ENCODE measurements at places on chromosomes 6 and 20.

GRCh38 chr6:90537027-90537426 is 49.8 kb downstream of the MAP3K7 start:
- no peak for DNase-seq

- no peak for DNase-seq
Measured at GRCh38 chr6:63795006-63795405, 159.4 kb downstream of the PHF3 start.

- no peak for DNase-seq
Measured at GRCh38 chr6:169656546-169657283, 45.1 kb downstream of the WDR27 start.

DNA sequence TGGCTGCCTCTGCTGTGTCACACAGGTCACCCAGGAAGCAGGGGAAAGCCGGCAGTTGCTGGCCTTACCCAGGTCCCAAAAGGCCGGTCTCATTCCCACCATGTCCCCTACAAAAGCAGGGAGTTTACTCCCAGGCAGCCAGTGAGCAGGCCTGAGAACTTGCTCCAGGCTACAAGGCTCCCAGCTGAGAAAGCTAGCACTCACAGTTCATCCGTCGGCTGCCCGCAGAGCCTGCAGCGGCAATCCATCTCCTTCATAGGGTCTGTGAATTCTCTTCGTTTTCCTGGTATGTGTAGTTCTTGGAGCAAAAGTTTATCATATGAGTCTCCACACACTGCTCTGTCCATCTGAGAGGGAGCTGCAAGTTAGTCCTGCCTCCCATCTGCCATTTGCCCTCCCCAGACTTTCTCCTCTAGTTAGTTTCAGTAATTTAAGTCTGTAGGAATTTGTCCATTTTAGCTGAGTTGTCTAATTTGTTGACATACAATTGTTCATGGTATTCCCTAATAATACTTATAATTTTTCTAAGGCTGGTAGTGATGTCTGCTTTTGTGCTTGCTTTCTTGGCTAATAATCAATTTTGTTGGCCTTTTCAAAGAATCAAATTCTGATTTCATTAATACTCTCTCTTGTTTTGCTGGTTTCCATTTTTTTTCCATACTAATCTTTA is 135.6 kb downstream of the MAP3K4 start:
- no peak for DNase-seq

DNA sequence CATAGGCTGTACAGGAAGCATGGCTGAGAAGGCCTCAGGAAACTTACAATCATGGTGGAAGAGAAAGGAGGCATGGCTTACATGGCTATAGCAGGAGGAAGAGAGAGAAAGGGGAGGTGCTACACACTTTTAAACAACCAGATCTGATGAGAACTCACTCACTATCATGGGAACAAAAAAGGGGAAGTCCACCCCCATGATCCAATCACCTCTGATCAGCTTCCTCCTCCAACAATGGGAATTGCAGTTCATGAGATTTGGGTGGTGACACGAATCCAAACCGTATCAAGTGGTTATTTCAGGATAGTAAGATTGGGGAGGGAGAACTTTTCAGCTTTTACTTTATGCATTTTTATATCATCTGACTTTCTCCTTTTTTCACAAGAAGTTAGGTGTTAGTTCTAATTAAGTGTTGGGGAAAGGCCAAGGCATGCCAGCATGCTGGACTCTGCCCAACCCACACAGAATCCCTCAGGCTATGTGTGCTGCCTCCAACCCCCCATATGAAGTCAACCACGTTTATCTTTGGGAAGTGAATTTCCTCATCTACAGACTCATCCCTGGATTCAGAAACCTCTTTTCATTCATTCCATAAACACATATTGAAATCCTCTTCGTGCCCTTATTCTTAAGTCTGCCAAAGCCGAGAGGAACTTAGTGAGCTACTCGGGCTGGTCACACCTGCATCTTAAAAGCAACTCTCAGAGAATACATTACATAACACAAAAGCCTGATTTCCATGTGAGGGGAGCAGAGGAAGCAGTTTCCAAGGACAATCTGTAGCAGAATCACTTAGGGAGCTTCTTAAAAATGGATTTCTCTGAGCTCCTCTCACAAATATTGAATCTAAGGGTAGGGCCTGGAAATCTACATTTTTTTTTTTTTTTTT is 16.7 kb upstream of the CLIC5 start:
- no peak for DNase-seq

DNA sequence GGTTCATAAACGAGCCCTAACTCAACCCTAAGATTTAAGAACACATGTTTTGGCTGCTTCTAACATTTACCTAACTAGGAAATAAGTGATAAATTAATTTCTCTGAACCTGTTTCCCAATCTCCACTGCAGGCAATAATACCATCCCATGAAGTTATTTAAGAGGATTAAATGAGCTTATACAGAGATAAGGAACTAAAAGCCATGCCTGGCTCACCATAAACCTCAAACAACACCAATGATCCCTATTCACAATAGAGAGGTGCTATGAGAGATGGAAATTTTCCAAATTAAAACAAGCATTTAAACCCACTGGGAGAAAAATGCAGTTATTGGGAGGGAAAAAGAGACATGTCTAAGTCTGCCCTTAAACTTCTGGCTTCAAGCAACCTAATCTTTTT is 33.9 kb upstream of the KLHL31 start:
- DNase-seq, result no peak

- no peak for DNase-seq
Measured at GRCh38 chr6:49553384-49553783, 2.9 kb downstream of the C6orf141 start.

DNA sequence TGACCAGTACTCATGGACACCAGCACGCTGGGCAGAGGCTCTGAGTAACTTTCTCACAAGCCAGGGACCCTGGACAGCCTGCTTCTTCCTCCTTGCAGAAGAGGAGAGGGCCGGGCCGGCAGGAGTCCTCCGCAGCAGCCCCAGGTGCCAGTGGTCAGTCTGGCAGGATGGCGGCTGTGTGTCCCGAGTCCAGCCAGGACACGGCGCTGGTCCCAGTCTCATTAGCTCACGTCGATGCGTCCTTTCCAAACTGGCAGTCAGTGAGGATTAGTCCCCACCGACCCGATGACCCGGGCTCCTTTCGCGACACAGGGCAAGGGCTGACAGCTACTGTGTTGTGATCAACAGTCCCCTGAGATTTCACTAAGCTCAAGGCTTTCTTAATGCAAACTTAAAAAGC is 267.0 kb downstream of the TAF4 start:
- DNase-seq, result no peak

- DNase-seq, result no peak
Measured at GRCh38 chr6:135052939-135053338, 1.7 kb downstream of the HBS1L start.

DNA sequence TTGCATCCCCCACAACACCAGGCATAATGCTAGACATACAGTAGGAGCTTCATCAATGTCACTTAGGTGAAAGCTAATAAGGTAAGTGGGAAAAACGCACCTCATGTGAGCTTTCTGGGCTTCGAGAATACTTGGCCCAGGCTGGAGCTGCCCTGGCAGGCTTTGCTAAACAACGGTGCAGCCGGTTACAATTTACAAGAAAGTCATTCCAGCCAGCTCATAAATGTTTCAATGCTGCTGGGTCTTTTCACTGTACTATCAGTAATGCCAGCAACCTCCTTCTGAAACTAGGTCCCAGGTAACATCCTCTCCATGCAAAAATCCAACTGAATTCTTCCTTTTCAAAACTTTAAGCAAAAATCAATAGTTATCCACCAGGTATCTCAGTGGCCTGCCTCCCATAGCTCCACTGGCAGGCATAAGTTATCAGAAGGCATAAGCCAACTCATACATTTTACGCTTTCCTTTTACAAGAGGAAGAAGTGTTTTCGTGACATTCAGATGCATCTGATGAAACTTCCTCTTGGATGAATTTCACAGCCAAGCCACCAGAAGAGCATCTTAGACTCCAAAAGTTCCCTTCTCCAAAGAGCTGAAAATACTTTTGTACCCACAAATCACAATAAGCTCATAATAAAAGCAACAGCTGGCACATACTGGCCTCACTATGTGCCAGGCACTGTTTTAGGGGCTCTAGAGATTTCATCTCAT is 56.3 kb downstream of the RTN4IP1 start:
- DNase-seq, result no peak

GRCh38 chr6:119350202-119350951 is 816 bp upstream of the MAN1A1 start:
- no peak for DNase-seq

DNA sequence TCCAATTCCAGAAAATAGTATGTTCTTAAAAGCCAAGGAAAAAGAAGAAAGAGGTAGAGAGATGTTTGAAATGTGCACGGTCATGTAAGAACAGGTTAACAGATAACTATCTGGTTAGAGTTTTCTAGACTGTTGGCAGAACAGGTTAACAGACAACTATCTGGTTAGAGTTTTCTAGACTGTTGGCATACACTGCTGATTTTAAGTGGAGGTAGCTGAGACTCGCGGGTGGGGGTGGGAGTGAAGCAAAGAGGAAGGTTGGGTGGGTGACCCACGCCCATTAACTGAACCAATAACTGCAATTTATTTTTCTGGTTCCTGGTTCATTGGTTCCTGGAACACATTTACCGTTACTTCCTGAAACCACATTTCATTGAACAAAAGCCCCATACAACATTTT is 157.5 kb downstream of the ELOVL4 start:
- DNase-seq, result no peak

GRCh38 chr6:170221753-170222400 is 69.0 kb downstream of the DLL1 start:
- DNase-seq, result no peak

- no peak for DNase-seq
Measured at GRCh38 chr6:47595785-47596184, 102.6 kb upstream of the ADGRF4 start.

GRCh38 chr20:50133474-50134217 is 19.9 kb downstream of the PEDS1 start:
- DNase-seq, result no peak

GRCh38 chr6:109239651-109240321 is 142.5 kb downstream of the CD164 start:
- DNase-seq, result no peak

- DNase-seq, result no peak
Measured at GRCh38 chr6:4128748-4129147, 6.6 kb downstream of the ECI2 start.

GRCh38 chr6:128993166-128993565 is 110.2 kb downstream of the LAMA2 start:
- no peak for DNase-seq

- no peak for DNase-seq
Measured at GRCh38 chr6:142984386-142984785, 39.4 kb upstream of the HIVEP2 start.

DNA sequence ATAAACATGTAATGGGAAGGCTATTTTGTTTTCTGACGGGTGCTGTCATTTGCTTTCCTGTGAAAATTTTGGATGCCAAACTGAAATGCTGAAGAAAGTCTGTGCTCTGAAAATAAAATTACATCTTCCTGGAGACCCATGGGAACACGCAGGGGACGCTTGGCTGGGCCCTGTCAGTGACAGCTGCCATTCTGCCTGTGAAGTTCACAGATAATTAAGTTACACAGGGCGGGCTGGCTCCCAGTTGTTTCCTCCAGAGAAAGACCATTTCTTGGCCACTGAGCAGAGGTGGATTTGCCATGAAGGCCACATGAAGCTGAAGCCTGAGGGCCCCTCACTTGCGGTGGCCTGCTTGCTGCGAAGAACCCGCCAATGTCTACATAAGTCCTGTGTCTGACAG is 93.5 kb downstream of the TMEM170B start:
- no peak for DNase-seq

DNA sequence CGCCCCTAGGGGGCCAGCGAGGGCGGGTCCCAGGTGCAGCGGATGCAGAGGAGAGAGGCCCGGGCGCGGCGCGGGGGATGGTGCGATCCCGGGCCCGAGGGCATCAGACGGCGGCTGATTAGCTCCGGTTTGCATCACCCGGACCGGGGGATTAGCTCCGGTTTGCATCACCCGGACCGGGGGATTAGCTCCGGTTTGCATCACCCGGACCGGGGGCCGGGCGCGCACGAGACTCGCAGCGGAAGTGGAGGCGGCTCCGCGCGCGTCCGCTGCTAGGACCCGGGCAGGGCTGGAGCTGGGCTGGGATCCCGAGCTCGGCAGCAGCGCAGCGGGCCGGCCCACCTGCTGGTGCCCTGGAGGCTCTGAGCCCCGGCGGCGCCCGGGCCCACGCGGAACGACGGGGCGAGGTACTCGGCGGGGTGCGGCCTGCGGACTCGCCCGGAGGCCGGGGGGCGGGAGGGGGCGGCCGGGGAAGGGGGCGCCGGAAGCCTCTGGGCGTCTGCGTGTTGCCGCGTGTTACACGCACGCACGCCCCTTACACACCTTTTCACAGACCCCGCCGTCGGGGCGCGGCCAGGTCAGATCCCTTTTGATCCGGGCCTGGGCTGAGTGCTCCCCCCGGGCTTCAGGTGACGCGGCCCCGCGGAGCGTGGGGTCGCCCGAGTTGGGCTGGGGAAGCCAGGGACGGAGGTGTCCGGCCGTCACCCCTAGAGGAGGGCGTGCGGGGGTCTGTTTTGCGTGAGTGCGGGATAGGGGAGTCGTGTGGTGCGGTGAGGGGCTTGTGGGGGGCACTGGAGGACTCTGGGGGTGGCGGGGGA is 412 bp downstream of the TRIB3 start:
- DNase-seq, result no peak

GRCh38 chr20:22698259-22698842 is 114.0 kb upstream of the FOXA2 start:
- no peak for DNase-seq

DNA sequence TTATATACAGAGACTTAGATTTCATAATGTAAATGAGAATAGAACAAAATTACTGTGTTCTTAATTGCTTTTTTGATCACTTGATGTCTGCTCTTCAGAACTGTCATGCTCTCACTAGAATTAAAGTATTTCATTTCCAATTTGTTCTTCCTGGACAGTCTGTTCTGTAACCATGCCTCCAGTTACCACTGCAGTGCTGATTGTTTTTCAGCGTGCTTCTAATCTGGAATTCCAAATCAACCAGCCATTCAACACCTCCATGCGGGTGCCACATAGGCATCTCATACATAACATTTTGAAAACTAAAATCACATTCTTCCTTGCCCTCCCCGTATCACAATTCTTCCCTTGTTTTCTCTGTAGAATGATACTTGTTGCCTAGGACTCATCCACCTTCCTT is 132.8 kb downstream of the QKI start:
- no peak for DNase-seq

DNA sequence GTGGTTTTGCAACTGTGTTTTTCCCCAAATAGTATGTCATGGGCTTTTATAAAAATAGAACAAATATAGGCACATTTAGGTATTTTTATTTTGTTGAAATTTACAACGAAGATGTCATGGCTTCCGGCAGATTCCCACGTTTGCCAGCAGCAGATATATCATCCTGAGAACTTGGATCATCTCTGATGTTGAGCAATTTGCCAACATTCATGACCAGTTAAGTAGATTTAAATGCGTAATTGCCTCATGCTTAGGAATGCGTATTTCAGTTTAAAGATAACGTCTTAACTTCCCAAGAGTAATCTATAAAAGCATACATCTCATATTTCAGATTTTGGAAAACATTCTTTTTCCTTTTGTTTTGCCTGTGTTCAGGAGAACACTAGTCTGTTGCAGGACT is 457.8 kb downstream of the QKI start:
- no peak for DNase-seq

DNA sequence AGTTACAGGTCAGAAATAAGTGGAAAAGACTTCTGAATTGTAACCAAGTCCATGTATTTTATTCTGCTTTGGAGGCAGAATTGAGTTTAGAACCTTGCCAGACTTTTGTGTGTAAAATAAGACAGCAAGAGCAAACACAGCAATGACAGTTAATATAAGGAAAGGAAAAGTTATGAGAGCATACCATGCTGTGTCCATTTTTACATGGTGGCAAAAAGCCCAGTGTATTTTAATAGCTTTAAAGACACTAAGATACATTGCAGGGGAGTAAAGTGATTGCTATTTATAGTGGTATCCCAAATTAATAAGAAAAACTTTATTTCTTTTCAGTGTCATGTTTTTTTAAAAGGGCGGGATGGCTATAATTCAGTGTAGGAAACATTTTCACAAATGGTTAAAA is 45.2 kb downstream of the CDC5L start:
- no peak for DNase-seq
